Head of caudate nucleus (tissue), 42 donors: ENCODE measurements at places on chromosomes 16 and 17.

- DNase-seq: no peak
Measured at GRCh38 chr17:49316258-49316570, 45.8 kb downstream of the ZNF652 start.

GRCh38 chr17:15106540-15106939 is 158.6 kb downstream of the PMP22 start:
- DNase-seq: no peak

DNA sequence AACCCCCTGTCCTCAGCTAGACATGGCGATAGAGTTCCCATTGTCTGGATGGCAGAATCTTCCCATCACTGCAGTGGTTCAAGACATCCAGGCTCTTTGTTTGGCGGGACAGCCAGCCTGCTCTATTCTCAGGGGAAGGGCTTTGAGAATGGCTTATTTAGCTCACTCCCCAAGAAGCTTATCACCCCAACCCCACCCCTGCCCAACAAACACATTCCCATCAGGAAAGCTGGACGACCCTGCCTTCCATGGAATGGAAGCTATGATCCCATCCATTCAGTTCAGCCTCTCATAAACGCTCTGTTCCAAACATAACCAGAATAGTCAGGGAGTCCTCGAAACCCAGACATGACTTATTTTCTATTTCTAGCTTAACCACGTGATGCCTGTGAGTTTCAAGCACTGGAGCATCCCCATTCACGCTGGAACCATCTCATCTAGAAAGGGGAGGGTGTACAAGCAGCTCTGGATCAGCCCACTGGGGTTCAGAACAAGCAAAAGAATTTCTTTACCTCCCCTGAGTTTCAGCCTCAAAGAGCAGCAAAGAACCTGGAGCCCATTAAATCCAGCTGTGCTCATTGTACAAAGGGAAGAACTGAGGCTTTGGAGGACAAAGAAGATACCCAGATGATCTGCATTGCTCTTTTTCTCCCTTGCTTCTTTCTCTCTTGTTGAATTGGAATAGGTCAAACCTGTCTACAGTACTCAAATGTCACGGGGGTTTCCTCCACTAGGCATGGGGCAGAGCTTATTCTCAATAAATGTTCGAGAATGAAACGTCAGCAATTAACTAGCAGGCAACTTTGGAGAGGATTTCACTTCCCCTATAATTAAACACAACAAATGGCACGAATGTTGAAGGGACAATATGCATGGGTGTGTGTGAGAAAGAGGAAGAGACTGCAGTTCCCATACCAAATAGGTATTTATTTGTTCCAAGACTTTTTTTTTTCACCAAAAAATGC is 93.1 kb downstream of the XYLT1 start:
- no peak for DNase-seq

DNA sequence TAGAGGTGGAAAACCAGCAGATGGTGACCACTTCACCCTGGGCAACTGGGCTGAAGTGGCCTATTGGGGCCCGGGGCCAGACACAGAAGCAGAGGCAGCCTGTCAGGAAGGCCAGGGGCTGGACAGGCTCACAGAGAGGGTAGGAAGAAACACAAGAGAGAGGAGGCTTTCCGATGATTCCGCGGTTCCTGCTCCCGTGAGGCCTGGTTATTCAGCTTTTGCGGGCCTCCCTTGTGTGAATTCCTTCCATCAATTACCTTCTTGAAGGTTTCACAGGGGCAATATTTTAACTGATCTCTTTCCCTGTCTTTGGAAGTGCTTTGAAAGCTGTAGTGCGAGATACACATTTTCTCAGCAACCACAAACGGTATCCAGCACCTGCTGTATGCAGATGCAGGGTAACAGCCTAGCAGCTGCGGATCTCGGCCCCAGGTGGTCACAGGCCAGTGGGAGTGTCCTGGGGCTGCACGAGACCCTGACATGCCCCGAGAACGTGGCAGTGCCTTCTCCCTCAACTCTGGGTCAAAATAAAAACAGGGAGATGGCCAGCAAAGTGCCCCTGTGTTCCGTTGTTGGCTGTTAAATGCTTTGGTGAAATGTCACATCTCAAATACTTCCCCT is 11.6 kb upstream of the CMIP start:
- no peak for DNase-seq

DNA sequence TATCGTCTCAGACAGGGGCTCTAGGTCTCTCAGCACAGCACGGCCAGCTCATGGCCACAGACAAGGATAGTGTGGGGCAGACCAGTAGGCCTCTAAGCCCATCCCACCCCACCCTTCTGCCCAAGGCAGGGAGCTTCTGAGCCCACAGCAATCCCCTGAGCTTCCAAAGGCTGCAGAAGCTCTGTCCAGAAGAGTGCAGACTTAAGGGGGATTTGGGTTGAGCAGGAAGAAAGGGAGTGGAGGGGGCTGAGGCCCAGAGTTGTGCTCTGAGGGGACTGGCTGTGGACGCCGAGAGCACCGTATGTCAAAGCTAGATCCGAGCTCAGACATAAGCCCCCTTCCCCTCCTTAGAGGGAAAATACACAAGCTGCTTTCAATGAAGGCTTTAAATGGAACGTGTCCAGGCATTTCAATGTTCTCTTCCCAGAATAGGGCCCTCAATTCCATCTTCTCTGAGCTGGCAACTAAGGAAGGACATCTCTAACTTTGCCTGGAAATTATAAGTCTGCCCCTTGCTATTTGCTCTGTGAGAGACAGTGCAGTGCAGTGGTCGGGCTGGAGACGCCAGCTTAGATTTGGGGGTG is 116.4 kb upstream of the RPL38 start:
- DNase-seq: no peak

GRCh38 chr16:65497571-65497970 is 375.7 kb upstream of the CDH11 start:
- DNase-seq: no peak

- no peak for DNase-seq
Measured at GRCh38 chr16:68131813-68132706, 46.9 kb downstream of the NFATC3 start.

- DNase-seq: no peak
Measured at GRCh38 chr16:54290833-54291655, 4.5 kb upstream of the IRX3 start.

DNA sequence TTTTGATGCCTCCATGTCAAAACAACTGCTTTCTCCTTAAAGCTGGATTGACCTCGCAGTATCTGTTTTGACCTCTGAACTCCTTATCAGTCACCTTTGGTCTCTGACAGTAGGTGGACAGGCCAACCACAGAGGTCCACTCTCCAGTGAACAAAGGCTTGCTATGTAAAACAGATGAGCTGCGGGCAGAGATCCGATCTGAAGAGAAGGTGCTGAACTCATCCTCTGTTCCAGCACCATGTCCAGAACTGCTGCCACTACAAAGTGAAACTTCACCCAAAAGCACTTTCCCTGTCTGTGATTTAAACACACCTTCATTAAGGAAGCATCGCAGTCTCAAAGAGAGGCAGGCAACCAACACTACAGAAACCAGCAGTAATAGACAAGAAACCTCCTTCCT is 117.3 kb upstream of the CORO6 start:
- DNase-seq: no peak

GRCh38 chr16:89922884-89923639 is at the start of gene TUBB3:
Gene TUBB3, plus strand, starts transcription at chr16:89923342. Its CDS starts 60 bp downstream, at chr16:89923402.
- peak; percentile 90 for DNase-seq

- DNase-seq: peak; percentile 32
Measured at GRCh38 chr16:26672206-26672605, 394.5 kb upstream of the C16orf82 start.

- no peak for DNase-seq
Measured at GRCh38 chr16:56833243-56833970, 31.6 kb upstream of the SLC12A3 start.

- DNase-seq: no peak
Measured at GRCh38 chr16:1175566-1176279, 22.8 kb downstream of the CACNA1H start.

DNA sequence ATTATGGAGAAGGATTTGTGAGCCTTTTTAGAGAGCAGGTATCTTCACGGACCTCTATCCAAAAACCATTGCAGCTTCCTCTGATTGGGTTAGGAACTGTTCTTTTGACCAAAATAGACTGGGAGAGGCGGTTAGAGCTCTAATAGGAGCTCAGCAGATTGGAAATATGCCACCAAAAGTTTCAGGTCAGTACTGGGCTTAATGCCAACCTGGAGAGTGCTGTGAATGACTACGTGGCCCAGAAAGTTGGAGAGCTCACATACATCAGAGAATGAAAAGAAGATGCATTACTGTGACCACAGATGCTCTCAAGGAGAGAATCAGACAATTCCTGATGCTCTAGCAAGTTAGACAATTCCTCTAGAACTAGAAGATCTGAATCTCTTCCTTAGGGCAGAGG is 86.5 kb downstream of the ABCA8 start:
- DNase-seq: no peak

DNA sequence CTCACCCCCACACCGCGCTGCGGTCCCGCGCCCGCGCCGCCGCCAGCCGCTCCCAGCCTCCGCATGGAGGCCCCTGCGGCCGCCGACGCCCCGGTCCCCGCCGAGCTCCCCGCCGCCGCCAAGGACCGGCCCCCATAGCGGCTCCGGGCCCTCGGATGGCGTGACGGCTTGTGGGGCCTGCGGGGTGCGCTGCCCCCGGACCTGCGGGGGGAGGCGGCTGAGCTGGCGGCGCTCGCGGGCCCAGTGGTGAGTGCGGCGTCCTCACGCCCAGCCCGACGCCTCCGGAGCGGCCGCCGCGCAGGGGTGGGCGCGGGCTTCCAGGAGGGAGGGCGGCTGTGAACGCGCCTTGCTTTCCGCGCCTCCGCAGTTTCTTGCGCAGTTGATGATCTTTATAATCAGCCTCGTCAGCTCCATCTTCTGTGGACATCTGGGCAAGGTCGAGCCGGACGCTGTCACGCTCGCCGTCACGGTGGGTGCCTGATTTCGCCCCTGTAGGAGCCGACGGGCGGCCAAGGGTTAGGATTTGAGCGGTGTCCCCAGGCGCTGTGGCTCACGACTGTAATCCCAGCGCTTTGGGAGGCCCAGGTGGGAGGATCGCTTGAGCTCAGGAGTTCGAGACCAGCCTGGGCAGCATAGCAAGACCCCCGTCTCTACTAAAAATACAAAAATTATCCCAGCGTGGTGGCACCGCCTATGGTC is 46.4 kb downstream of the SLC47A1 start:
- DNase-seq: no peak
